ENCODE measurements at places on chromosomes 1 and 21. TPM values are rescaled to one million over a fixed set of nuclear protein-coding genes. Genes with fewer than 3 reads are reported as not detected.

DNA sequence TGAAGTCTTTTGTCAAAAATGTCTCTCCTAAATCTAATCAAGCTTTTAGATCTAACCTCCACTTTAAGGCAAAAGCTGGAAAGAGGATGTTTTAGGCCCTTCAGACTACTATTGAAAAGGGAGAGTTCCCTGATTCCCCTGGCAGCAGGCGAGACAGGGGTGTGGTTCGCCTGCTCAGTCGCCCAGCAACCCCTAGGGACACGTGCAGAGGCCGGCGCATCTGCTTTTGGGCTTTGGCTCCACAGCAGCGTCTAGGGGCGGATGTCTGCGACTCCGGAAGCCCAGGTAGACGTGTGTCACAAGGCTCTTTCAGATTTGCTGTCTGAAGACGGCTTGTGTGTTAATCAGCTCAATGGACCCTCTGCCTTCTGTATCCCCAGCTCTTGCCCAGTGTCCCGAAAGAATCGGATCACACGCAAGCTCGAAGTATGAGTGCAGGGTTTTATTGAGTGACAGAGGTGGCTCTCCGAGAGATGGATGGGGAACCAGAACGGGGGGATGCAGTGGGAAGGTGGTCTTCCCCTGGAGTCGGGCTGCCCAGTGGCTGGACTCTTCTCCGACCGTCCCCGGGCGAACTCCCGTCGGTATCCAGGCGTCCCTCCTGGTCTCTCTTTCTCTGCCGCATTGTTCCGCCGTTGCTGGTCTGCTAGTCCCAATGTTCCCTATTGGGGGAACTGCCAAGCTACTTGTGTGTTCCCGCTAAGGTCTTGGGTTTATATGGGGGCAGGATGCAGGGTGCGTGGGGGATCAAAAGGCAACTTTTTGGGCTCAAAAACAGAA is 45.5 kb downstream of the OLFML2B start:
- no peak for DNase-seq

GRCh38 chr1:243493156-243494129 is 237.6 kb downstream of the SDCCAG8 start:
- no peak for DNase-seq

- DNase-seq, result peak; percentile 20
Observed at GRCh38 chr1:181704546-181704945, 221.2 kb downstream of the CACNA1E start.

DNA sequence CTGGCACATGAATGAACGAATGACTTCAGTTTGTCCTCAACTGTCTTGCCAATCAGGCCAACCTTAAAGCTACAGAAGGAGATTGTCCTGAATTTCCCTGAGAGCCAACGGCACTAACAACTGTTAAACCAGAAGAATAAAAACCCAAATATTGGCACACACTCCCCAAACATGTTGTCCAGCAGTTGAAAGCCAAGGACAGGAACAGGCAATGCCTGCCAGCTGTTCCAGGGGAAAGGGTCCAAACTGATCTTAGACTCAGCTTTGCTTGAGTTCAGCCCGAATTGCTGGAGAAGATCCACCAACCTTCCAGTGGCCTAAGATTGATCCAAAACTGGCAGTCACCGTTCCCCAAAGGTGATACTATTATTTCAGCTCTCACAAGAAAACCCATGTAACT is 22.4 kb upstream of the AHCTF1 start:
- no peak for DNase-seq

Gene CCDC30
- polyA plus RNA-seq, result 14.5 TPM

DNA sequence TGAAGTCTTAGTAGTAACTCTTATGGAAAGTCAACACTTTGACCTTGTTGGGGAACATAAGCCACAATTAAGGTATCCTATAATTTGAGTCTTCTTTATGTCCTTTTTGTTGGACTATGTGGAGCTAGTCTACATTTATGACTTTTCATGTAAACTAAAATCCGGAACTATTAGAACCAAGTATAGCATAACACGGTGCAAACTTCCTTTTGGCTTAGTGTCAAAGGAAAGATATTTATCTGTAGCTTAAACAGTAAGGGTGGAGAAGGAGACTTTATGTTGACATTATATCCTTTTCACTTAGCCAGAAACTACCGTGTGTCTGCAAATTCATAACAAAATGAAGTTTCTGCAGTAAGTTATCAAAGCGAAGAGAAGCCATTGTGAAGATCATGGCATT is 7.3 kb downstream of the UAP1 start:
- no peak for DNase-seq

GRCh38 chr1:236207121-236207520 is 64.8 kb downstream of the GPR137B start:
- no peak for DNase-seq

DNA sequence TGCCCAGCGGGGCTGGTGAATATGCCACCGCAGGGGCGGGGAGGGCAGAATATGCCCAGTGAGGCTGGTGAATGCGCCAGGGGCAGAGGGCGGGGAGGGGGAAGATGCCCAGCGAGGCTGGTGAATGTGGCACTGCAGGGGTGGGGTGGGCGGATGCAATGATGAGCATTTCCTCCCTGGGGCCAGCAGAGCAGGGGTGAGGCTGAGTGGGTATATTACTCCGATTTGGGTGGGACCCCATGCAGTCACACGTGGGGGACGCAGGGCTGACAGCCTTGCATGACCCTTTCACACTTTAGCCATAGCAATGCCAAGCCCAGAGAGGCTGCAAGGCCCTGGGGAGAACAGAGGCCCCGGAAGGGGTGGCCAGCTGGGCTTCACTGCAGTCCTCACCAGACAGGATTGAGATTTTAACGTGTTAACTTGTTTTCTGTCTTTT is 9.3 kb upstream of the SLX9 start:
- no peak for DNase-seq

DNA sequence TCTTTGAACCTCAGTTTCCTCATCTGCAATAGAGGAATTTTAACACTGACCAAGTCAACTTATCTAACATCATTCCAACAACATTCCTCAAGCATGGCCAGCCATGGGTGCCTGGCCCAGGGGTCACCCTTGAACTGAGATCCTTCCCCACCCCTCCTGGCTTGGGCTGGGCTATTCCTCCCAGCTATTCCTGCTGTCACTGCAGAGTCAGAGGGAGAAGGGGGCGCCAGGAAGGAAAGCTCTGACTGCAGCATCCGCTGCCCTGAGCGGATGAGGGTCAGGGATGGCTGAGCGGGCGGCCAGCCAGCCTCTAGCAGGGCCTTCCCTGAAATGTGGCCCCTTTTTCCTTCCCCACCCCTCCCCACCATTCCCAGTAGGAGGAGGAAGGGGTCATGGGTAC is 3.1 kb downstream of the TINAGL1 start:
- DNase-seq, result no peak

- no peak for DNase-seq
Observed at GRCh38 chr1:150372580-150372979, 8.6 kb downstream of the RPRD2 start.

Gene IVL
- polyA plus RNA-seq, result not detected
